ENCODE measurements at places on chromosomes 1 and 21.

- peak; percentile 33 for DNase-seq
Observed at GRCh38 chr1:101235696-101236515, 913 bp upstream of the S1PR1 start.

DNA sequence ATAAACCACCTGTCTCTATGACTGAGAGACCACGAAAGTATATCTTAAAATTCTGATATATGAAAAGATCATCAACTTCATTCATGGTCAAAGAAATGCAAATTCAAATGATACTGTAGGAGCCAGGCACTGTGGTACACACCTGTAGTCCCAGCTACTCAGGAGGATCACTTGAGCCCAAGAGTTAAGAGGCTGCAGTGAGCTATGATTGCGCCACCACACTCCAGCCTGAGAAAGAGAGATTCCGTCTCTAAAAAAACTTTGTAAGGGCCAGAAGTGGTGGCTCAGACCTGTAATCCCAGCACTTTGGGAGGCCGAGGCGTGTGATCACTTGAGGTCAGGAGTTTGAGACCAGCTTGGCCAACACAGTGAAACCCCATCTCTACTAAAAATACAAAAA is 17.0 kb downstream of the RERE start:
- DNase-seq: no peak

- DNase-seq: no peak
Observed at GRCh38 chr1:6657138-6657537, 32.5 kb downstream of the THAP3 start.

- DNase-seq: no peak
Observed at GRCh38 chr1:228089519-228090380, 7.2 kb downstream of the ARF1 start.

DNA sequence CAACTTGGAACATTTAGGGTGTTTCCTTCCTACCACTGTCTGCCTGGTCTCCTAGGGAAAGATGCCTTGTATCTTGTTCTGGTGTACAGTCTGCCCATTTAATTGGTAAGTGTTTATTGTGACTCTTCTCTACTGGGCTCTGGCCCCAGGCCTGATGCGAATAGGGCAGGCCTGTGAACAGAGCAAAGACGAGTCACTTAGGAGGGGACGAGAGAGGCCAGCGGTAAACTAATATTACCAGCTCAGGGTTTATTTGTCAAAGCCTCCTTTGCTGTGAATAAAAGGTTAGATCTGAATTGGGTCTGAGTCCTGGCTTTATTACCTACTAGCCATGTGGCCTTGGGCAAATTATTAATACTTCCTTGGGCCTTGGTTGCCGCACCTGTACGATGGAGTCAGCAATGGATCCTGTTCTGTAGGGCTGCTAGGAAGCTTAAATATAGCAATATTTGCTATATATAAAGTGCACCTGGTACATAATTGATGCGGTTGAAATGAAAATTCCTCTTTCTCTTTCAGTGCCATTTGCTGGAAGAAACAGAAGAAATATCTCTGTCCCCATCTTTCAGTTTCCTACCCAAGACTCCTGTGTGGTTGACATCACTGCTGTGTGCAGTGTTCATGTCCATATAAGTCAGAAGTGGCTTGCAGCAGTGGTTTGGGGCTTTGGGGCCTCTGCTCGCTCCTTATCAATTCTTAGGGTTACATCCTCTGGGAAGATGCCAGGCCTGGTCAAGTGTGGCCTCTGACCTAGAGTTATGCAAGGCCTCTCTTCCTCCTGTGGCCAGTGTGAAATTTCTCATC is 32.4 kb downstream of the MAPKAPK2 start:
- DNase-seq: no peak

DNA sequence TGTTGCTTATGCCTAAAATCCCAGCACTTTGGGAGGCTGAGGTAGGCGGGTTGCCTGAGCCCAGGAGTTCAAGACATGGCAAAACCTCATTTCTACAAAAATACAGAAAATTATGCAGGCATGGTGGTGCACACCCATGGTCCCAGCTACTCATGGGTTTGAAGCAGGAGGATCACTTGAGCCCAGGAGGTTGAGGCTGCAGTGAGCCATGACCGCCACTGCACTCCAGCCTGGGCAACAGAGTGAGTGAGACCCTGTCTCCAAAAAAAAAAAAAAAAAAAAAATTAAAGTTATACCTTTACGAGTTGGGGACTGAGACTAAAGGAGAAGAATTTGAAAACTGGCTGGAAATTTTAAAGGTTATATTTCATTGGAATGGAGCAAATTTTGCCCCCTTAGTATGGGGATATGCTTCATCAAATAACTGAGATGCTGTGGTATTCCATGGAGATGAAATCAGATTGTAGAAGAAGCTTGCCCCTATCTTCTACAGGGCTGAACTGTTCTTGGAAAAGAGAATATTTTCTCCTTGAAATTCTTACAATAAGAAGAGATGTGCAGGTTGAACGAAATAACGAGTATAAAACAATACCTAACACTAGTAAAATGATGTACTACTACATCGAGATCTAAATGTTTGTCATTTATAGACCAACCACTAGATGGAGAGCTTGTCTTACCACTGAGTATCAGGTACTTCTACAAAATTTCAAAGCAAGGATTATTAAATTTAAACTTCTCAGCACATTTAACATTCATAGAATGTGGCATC is 34.9 kb upstream of the SCYL3 start:
- DNase-seq: peak; percentile 39

GRCh38 chr1:3431266-3431665 is 23.2 kb upstream of the ARHGEF16 start:
- DNase-seq: no peak

DNA sequence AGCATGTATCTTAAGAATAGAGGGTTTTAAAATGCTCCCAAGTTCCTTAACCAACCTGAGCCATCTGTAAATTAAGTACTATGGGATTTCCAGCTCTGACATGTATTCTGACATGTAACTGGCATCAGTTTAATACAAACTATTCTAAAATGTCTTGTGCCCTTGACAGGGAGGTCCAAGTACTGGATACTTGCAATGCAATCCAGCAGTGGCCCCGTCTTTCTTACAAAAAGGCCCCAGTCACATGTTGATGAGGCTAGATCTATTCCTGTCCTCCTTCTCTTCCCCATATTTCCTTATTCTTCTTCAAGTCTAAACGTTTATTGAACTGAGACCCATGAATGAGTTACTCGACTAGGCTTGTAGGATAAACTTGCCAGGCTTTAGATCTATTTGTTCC is 46.4 kb downstream of the MRPL39 start:
- no peak for DNase-seq

DNA sequence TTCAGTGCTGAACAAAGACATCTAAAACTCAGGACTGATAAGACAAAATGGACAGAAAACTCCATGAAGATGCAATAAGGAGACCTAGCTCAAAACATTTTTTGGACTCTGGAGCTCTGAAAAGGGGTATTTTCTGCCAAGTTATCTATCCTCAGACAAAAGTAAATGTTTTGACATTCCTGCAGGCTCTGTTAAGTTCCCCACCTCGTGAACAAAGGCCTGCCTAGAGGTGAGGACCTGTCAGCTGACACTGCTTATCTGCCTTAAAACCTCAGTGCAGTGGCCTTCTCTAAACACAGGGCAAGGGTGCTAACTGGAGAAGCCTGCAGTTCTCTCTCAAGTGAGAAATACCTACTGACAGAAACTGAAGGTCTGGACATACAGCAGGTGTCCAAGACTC is 41.1 kb downstream of the COLGALT2 start:
- no peak for DNase-seq

- DNase-seq: no peak
Observed at GRCh38 chr1:19858893-19859292, 23.3 kb upstream of the OTUD3 start.

GRCh38 chr1:55694310-55694801 is 479.2 kb upstream of the USP24 start:
- no peak for DNase-seq

- DNase-seq: no peak
Observed at GRCh38 chr1:143497374-143497747, 474.4 kb downstream of the FAM72C start.

DNA sequence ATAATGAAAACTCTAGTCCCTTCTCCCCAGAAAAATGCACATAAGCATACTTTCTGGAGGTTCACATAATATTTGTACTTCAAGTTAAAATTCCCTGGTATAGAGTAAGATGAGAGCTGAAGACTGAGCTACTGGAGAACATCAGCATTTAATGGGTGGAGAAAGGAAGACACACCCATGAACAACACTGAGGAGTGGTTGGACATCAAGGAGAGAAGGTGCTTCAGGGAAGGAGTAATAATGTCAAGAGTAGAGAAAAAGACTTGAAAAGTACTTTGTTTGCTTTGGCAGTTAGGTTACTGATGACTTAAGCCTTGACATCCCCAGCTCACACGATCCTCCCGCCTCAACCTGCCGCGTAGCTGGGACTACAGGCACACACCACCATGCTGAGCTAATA is 21.9 kb downstream of the PEA15 start:
- no peak for DNase-seq

DNA sequence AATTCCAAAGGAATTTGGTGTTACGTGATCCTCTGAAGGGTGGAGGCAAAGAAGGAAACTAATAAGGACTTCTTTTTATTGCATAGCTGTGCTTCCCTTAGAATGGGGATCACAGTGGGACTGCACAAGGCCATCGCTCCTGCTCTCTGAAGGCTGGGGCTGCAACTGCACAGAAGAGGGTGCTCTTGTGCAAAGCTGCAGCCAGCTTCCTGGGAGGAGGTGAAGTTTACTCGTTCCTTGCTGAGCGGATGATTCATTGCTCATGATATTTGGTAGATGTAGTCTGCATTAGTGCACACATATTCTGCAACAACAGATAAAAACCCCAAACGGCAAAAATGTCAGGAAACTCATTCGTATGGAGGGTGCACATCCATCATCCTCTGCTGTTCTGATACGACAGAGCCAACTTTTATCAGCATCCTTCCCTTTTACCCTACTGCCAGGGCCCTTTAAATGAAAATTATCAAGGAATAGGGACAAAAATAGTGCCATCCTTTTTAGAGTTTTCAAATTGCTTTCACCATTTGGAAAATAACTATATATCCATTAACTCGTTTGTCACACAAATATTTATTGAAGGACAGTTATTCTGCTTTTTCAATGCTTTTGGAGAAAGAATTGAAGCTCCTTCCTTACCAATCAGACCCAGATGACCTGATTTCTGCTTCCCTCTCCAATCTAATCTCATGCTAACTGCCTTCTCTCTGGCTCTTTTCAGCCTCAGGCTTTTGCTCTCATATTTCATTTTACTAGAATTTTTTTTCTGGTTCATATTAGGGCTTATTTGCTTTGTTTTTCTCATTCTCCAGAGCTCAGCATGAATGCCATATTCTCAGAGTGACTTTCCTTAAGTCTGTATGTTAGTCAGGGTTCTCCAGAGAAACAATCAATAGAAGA is 263.6 kb downstream of the DUSP10 start:
- peak; percentile 31 for DNase-seq

GRCh38 chr1:29959356-29959755 is 723.0 kb downstream of the PTPRU start:
- DNase-seq: no peak

DNA sequence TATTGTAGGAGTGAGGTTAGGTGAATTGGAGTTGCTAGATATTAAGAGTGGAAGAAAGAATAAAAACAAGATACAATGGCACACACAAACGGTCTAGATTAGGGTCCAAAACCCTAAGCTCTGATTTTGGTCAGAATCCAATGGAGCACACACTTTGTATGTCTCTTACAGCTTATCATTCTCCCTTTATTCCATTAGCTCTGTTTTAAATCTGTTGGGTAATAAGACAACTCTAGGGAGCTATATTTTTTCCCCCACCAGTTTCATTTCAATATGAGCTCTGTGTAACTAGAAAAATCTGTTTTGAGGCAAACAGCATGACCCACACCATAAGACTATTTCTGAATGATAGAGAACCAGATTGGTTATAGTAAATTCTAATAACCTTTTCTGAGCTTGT is 465.6 kb downstream of the ADGRL2 start:
- no peak for DNase-seq

DNA sequence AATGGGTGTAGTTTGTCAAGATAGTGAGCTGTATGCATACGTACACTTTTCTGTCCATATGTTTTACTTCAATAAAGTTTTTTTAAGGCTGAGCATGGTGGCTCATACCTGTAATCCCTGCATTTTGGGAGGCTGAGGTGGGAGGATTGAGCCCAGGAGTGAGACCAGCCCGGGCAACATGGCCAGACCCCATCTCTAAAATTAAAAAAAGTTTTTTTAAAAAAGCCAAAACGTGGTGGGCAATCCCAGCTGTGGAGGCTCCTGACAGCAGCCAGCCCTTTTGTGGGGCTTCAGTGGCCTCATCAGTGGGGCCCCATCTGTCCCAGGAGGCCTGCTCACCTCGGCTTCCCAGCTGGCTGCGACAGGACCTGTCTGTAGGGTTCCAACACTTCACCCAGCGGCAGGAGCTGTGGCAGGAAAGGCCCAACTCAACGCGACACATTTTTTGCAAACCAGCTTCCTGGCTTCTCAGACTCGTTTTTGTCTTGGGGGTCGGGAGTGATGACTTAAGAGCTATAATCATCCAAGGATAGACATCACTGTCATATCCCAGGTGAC is 56.9 kb upstream of the LBR start:
- no peak for DNase-seq

- peak; percentile 68 for DNase-seq
Observed at GRCh38 chr1:187275985-187276575, 447.3 kb downstream of the PLA2G4A start.

GRCh38 chr21:34987501-34988072 is 61.5 kb downstream of the RUNX1 start:
- DNase-seq: no peak

GRCh38 chr1:24384251-24385090 is 29.1 kb downstream of the STPG1 start:
- DNase-seq: no peak

GRCh38 chr1:89616844-89617627 is 15.9 kb upstream of the LRRC8C start:
- DNase-seq: no peak

GRCh38 chr1:21823206-21823979 is 11.3 kb downstream of the LDLRAD2 start:
- no peak for DNase-seq

GRCh38 chr1:9719978-9720722 is 68.6 kb downstream of the PIK3CD start:
- no peak for DNase-seq

DNA sequence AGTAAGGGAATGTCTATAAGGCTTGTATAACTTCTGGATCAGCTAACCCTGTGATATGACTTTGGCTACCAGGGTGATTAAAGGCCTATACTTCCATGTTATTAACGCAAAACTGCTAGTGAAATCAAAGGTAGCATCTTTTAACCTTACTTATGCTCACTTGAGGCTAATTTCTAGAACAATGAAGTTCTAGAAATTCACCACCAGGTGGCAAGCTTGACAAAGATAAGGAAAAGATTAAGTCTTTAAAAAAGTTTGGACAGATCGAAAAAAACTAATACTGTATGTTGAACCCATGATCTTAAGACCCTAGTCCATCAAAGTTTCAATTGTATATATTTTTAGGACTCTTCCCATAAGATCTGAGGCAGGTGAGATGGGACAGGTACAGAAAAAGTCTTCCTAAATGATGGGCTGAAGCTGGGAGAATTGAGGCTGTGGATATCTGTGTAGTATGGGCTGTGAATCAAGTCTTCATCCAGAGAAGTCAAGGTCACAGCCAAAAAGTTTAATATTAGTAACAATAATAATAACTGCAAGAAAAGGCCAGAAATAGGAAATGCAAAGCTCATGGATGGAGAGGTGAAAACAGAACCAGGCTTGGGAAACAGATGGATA is 18.8 kb downstream of the KYAT3 start:
- peak; percentile 20 for DNase-seq

- no peak for DNase-seq
Observed at GRCh38 chr1:20729155-20729931, 3.2 kb downstream of the SH2D5 start.

All from COR-L47 (cell line).